HFF-Myc (cell line): ENCODE measurements at places on chromosomes 7 and 10.
A peak's percentile ranks its signal among the peaks of the same experiment; 100 is the strongest.

DNA sequence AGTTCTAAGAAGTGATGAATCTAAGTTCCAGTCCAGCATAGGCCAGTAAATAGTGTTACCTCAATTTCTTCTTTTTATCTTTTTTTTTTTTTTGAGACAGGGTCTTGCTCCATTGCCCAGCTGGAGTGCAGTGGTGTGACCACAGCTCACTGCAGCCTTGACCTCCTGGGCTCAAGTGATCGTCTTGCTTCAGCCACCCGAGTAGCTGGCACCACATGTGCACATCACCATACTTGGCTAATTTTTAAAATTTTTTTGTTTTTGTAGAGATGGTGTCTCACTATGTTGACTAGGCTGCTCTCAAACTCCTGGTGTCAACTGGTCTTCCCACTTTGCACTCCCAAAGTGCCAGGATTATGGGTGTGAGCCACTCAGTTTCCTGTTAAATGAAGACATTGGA, 126.6 kb upstream of the LYZL2 start:
- DNase-seq = no peak

DNA sequence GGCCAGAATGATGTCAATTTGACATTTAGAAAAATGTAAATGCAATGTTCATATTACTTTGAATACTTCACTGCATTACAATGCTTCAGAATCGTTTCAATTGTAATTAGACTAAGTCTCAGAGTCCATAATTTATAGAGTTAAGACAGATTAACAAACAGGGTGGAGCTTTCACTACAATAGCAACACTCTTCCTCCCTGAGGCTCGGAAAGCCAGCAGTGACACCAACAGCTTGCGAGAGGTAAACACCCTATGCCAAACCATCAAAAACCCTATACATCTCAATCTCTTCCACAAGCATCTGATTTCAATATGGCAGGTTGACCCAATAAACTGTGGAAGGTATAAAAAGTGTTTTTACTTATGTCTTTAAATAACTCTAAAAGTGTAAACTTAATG, 72.2 kb downstream of the DOCK4 start:
- DNase-seq = no peak

DNA sequence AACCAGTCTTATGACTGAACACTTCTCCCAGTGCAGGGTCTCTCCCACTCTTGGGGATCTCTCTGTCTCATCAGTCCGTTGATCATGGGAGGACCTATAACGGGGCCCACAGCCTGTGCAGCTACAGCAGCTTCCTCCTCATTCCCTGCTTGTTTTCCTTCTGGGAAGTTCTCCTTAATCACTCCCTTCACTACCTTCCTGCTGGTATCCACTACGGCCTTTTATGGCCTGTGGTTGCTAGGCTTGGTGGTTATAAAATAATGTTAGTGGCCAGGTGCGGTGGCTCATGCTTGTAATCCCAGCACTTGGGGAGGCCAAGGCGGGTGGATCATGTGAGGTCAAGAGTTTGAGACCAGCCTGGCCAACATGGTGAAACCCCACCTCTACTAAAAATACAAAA, 3.5 kb upstream of the ZNF282 start:
- no peak for DNase-seq

GRCh38 chr7:6111041-6111440, 79.9 kb downstream of the ANKRD61 start:
- DNase-seq = no peak

DNA sequence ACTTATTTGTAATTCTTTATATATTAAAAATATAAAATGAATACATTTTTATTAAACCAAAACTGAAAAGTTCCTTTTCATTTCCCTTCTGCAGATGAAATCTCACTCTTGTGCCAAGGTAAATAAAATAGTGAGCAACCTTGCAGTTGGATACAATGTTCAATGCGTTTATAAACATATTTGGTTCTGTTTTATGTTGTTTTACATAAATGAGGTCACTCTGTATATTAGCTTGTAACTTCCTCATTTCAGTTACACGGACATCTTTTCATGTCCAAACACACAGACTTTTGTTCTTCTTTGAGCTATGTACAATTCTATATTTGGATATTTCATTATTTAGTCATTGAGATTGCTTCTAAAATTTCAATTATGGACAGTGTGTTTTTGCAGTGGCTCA, 107.7 kb downstream of the BBS9 start:
- DNase-seq = no peak

DNA sequence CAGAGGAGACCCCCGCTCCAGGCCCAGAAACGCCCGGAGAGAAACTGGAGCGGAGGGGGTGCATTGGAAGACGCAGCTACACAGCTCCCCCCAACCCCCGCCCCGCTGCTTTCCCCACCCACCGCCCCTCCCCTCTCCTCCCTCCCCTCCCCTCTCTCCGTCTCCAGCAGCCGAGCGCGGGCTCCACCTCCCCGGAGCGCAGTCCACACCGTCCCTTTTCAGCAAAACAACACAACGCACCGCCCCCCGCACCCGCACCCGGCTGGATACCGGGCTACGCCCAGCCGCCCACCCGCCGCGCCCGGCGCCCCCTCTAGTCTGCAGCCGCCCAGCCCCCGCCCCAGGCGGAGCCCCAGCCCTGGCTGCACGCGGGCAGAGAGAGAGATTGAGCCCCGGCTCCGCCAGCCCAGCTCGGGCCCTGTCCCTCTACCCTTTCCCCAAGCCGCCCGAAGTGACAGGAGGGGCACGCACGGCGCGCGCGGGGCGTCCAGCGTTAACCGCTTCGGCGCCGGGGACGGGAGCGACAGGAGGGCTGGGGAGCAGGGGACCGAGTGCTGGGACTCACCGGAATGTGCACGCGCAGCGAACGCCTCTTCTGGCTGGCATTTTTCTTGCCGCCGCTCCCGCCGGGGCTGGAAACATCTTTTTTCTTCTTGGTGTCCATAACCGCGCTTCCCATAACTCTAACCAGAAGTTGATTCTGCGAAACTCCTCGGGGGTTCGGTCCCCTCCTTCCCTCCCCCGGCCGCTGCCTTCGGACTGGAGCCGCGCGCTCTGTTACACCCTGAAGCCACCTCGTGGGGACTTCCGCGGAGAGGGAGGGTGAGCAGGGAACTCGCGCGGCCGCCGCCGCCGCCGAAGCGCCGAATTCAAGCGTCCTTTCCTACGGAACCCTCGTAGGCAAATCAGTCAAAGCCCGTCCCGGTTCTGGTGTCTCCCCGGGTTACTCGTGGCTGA, 695 bp downstream of the PRKAG2 start:
- no peak for DNase-seq

- no peak for DNase-seq
Measured at GRCh38 chr7:151601521-151602305, 82.0 kb upstream of the RHEB start.

- DNase-seq = peak; percentile 2
Measured at GRCh38 chr10:75613685-75614504, 182.5 kb downstream of the LRMDA start.

DNA sequence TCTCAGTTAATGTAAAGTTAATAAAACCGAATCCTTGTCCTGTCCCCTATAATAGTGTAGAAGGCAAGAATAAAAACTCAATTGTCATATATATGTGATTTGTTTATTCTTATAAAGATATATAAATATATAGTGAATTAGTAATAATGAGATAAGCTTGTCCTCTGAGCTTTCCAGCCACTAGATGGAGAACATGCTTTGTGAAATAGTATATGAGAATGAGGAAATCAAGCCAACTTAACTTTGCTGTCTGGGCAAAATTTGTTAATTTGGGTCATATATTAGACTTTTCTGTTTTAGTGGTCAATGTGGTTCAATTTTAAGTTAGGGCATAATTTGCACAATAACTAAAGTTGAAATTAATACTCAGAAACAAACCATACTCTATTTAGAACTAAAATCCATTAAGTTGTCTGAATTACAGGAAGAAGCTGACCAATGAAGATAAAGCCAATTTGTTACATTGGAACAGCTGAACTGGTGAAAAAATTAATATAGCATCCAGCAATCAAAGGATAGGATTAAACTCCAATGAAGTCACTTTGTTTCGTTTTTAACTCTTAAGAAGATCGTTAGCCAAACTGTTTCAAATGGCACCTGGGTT, 595.0 kb downstream of the ARL4A start:
- DNase-seq = no peak

DNA sequence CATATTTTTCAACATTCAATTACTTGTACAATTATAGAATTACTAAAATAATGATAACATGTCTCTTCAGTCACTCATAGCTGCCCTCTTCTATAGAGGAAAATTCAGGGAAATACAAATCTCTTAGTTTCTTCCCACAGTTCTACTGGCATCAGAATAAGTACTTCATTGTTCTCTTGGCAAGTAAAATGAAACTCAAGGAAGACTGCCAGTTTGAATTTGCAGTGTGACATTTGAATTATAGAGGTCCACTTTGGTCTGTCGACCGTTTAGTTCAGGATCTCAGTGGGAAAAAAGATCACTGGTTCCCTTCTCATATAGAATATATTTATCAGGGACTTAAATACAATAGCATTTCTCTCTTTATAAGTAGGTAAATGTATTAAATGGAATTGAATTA, 114.5 kb downstream of the PON1 start:
- DNase-seq = no peak

GRCh38 chr10:78600740-78601139, 468.0 kb upstream of the ZMIZ1 start:
- peak; percentile 11 for DNase-seq

GRCh38 chr10:72753760-72754231, 61.9 kb downstream of the MCU start:
- no peak for DNase-seq

DNA sequence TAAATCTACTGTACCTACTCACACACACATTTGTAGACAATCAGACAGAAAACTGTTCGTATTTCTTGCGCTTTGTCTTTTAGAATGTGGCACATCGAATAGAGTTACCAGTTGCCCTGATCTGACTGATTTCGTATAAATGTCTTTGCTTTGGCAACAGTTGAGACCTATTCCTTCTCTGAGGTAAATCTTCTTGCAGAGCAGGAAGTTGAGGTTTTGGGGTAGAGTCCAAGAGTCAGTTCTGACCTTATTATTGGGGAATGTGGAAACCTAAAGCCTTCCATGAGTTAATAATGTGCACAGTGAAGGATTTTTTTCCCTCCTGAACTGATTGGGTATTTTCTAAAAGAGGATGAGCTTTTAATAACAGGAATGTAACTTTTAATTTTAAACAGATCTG, 135.3 kb downstream of the KIAA1217 start:
- DNase-seq = peak; percentile 98

DNA sequence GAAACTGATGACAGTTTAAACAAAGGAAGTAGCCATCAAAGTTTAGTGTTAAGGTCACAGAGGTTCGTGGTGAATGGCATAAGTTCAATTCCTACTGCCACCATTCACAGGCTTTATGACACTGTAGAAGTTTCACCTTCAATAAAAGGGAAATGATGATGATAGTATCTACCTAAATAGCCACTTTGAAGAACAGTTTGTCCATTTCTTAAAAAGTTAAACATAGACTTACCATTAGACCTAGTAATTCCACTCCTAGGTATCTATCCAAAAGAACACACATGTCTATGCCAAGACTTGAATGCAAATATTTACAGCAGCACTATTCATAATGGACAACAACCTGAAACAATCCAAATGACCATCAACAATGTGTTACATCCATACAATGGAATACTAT, 18.9 kb upstream of the GSTK1 start:
- DNase-seq = no peak
